ENCODE measurements at places on chromosomes 6 and 20.

GRCh38 chr6:150549007-150549406, 50.7 kb upstream of the PLEKHG1 start:
- no peak for DNase-seq

GRCh38 chr6:137150072-137150471, 23.4 kb downstream of the IL22RA2 start:
- no peak for DNase-seq

DNA sequence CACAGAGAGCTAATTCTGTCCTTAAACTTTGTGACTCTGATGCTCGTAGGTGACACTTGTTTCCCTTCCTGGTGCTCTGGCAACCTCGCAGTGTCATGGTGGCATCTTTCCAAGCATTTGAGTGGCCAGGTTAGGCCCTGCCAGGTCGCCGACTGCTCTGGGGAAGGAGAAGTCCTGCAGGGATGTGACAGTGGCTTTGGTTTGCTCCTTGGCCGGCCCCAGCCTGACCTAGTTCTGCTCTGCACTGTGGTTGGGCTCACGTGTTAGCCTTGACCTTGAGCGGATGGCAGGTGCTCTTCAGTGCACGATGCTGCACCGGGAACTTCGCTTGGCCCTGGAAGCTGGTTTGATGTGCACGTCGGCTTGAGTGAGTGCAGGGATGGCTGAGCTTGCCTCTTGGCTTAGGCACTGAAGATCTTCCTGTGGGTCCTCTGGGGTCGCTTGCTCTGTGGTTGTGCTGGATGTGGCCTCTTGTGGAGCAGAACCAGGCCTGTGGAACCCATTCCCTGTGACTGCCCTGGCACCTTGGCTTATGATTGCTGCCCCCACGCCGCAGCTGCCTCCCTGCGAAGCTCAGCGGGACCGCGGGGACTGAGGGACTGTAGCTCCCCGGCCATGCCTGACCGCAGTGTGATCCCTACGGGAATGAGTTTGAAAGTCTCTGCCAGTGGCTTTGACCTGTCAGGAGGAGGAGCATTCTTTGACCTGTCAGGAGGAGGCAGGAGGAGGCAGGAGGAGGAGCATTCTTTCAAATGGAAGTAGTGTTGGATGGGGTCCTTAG, 8.7 kb downstream of the OSBPL2 start:
- no peak for DNase-seq

DNA sequence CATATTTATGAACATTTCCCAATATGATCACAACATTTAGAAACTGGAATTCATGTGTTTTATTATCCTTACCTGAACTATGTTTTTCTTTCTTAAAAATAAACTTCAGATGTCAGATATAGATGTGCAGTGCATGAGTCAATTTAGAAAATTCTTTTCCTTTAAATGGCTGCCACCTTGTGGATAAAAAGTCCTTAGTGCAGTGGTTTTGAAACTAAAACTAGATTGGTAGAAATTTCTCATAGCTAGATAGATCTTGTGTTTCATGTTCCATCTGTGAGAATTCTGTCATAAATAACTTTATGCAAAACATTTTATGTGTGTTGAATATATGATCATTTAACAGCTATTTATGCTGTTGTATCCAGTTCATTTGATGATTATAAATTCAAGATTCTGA, 134.9 kb downstream of the KLHL32 start:
- DNase-seq = no peak

GRCh38 chr6:169933251-169933821, 181.9 kb downstream of the ERMARD start:
- no peak for DNase-seq

- DNase-seq = no peak
These were observed 23.6 kb upstream of the NKAIN2 start for GRCh38 chr6:123780021-123780420.

DNA sequence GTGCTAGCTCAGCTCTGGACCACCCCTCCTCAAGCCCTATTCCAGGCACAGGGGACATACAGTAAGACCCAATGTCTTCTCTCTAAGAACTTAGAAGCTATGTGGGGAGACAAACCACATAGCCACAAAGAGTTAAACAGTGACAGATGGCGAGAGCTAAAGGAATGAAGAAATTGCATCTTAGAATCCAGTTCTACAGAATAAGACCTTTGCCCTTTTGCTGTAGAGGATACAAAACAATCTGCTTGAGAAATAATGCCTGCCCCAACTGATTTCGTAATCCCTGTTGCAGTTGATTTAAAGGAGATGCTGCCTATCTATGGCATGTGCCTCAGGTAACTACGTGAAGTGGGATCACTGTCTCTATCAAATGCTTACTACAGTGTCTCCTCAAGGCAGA, 31.2 kb downstream of the TNFRSF21 start:
- no peak for DNase-seq

DNA sequence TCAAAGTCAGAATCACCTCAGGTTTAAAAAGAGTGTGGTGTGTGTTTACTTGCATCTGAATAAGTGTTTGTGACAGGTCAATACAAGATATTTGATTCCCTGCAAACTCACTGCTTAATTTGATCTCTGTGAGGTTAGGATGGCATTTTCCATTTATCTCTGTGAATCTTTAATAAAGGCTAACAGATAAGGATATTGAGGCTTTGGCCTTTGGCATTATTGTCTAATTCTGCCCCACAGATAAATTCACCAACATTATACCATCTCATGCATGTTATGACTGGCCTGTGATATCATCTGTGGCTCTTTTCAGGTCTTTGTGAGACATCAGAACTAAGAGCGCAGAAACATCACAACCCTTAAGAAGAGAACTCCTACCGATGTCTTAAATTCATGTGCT, 84.7 kb downstream of the TRMT6 start:
- no peak for DNase-seq

- DNase-seq = no peak
These were observed 21.4 kb upstream of the ADRM1 start for GRCh38 chr20:62281161-62281933.

Data from activated gamma-delta T cell (primary cell).